Right cardiac atrium (tissue), 5 donors: ENCODE measurements at places on chromosomes 4 and X.
A peak's percentile ranks its signal among the peaks of the same experiment; 100 is the strongest.

DNA sequence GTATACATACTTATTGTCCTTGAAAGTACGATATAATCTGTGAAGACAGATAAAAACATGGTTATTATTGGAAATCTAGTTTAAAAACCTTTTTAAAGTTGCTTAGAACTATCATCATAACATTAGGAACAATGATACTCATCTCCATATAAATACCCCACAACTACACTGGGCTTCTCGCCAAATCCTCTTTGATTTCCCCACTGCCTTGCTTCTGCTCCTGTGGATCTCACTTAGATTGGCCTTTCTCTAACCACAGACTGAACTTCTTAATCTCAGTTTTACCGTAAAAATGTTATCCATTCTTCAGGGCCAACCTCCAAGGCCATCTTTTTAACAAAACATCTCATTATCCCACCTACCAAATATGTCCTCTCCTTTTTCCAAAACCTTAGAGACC is 77.6 kb downstream of the PRKG2 start:
- no peak for DNase-seq

GRCh38 chr4:176377780-176378179 is 58.0 kb downstream of the SPCS3 start:
- DNase-seq: no peak

DNA sequence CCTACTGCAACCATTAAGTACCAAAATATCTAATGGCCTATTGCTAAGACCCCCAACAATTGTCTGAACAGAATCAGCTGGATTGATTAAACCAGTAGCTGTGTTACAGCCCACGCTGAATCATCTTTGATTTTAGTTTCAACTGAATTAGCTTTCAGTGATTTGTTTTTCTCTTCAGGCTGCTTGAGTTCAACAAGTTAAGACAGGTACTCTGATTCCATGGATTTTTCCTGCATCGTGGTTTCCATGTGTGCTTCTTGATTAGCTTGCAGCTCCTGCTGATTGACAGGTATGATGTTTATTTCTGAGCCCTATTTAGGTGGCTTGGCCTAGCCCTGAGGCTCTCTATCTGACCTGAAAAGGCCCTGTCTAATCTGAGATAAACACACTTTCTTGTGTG is 91.3 kb downstream of the GUCY2F start:
- DNase-seq: no peak

DNA sequence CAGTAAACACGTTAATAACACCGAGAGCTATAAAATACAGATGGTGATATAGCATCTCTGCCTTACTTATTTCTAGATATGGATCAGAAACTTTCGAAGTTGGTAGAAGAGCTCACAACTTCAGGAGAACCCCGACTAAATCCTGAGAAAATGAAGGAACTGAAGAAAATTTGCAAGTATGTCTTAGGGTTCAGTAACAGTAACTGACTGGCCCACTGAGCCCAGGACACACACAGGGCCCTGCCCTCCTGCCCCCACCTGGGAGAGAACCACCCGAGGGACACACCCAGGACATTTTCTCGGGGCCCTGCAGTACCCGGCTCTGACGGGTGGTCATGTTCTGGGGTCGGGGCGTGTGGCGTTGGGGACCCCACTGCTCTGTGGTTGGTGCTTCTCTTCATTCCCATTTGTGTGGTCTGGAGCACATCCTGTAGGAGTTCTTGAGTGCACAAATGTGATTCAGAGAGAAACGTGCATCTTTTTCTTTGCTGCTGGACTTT is 1.1 kb downstream of the UVSSA start:
- DNase-seq: peak; percentile 49

DNA sequence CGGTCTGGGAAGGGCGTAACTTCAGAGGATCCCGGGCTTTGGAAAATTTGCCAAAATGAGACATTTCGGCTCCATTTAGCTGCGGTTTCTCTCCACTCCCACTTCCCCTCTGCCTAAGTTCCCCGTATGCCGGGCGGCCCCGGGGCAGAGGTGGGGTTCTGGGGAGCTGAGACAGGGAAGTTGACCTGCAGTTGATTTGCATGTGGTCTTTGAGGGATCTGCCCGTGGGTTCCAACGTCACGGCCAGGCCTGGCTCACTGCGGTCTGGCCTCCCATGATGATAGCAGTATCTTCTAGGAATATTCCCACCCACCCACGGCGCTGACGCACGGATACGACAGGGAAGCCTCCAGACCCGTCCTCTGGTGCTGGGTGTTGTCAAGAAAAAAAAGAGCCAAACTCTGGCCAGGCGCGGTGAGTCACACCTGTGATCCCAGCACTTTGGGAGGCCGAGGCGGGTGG is 27.3 kb upstream of the CRLF2 start:
- peak; percentile 50 for DNase-seq

DNA sequence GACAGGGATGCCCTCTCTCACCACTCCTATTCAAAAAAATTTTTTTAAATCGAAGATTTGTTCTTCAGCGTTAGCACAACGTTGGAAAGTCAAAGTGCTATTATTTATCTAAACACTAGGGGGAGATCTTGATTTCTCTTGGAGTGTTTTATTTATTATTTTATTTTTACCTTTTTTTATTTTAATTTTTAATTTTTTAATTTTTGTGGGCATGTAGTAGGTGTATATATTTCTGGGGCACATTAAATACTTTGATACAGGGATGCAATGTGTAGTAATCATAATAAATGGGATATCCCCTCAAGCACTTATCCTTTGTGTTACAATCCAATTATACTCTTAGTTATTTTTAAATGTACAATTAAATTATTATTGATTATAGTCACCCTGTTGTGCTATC is 37.4 kb upstream of the SLC10A4 start:
- no peak for DNase-seq

GRCh38 chr4:3634894-3635820 is 102.9 kb upstream of the LRPAP1 start:
- DNase-seq: peak; percentile 33

- DNase-seq: no peak
Observed at GRCh38 chr4:109662771-109663170, 40.5 kb downstream of the CASP6 start.

GRCh38 chr4:15707363-15707715 is 4.5 kb downstream of the BST1 start:
- DNase-seq: no peak

DNA sequence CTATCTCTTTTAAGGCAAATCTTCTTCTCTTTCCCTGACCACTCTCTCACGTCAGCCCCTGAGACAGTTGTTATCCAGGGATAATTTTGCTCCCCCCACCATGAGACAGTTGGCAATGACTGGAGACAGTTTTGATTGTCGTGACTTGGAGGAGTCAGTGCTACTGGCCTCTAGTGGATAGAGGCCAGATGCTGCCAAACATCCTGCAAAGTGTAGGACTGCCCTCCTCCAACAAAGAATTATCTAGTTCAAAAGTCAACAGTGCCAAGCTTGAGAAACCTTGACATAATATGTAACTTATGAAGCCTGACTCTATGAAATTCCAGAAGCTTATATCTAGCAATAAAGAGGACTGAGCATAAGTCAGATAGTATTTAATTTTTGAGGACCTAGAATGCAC is 502.1 kb upstream of the IGFBP7 start:
- no peak for DNase-seq

DNA sequence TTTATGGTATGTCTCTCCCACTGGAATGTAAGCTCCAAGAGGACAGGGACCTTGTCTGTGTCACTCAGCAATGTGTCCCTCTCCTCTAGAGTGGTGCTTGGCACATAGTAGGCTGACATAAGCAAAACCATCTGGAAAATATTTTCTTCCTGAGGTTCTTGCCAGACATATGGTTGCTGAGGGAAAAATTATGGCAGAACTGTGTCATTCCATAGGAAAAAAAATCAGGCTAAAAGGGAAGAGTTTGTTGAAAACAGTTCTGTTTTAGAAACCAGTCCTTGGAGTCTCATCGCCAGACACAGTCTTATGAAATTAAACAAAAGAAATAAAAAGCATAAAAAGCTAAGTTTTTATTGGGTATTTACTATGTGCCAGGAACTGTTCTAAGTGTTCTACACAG is 60.9 kb downstream of the RTL9 start:
- no peak for DNase-seq

GRCh38 chr4:187798385-187798784 is 197.2 kb upstream of the ZFP42 start:
- peak; percentile 22 for DNase-seq

GRCh38 chr4:10703766-10704429 is 19.3 kb upstream of the CLNK start:
- no peak for DNase-seq

GRCh38 chr4:98181809-98182208 is 38.5 kb upstream of the STPG2 start:
- no peak for DNase-seq

- DNase-seq: no peak
Observed at GRCh38 chr4:155564880-155565279, 101.8 kb upstream of the GUCY1A1 start.

DNA sequence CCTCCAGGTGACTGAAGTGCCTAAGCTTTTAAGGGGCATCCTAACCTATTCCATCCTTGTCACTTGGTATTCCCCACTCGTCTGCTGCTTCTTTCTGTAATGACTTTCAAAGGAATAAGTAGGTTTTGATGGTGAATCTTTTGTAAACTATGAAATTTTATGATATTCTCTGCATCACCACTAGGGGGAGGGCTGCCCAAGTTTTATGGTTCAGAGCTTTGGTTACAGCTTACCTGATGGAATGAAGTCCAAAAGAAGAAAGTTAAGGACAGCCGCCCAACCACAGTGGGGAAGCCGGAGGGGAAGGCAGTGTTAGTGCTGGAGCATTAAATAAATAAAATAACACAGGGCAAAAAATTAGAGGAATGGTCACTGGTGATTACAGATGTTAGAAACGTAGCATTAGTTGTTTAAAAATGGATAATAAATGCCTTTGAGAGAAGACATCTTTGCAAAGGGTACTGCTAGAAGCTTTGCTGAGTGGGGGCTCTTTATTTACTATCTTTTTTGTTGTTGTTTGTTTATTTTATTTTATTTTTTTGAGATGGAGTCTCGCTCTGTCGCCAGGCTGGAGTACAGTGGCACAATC is 204.9 kb downstream of the GBA3 start:
- no peak for DNase-seq

DNA sequence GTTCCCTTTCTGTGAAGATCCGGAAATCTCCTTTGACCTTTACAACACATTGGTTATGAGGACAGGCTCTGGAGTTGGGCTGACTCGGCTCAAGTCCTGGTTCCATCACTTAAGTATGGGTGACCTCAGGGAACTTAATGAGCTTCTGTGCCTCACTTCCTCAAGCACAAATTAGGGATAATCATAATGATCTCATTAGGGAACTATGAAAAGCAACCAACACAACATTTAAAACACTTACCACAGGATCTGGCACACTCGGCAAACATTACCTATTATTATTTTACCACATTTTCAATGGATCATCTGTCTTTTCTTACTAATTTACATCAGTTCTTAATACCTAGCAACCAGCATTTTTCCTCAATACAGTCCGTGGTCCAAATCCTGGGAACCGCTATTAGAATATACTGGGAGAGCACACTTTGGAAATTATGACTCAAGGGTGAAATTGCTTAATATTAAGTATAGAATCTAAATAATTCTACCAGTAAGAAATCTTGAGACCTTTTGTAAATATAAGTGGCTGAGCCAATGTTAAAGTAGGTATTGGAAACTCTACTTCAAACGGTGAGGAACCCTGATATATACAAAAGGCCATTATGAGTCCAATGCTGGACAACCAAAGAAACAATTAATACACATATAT is 19.6 kb downstream of the ADGRA3 start:
- DNase-seq: no peak

DNA sequence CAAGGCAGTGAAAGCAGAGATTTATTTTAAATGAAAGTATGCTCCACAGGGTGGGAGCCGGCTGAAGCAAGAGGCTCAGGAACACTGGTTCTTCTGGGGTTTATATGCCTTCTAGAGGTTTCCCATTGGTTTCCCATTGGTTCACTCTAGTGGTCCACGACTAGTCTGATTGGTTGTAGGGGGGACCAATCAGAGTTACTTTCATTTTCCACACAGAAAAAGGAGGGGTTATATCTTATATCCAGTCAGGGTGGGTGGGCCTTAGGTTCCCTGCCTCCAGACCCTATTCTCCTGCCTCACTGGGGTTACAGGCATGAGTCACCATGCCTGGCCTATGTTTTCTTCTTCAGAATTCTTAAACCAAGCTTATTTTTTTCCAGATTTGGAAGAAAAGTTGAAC is 101.6 kb downstream of the KLHL8 start:
- no peak for DNase-seq

DNA sequence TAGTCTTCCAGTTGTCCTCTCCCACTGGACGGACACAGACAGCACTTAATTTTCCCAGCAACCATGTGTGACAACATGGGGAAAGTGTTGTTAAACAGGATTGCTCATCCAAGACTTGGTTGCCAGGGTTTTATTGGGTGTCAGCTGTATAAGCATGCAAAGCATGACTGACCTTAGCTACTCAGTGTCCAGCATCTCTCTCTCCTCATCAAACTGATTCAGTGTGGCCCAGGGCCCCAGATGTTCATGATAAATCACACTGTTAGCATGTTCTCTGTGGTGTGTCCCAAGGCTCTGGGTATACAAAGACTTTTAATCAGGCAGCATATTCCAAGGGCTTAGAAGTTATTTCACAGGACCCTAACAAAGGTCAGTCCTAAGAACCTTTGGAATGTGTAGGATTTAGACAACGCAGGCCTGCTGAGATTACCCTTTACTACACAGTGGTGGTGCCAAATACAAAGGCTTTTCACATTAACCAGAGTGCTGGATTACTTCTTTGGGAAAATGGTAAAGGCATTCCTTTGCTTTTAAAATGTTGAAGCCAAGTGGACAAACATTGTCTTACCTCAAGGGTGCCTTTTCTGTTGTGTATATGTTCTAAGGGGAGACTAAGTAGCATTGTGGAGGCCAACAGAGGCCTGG is 213.3 kb downstream of the GLUD2 start:
- DNase-seq: no peak

DNA sequence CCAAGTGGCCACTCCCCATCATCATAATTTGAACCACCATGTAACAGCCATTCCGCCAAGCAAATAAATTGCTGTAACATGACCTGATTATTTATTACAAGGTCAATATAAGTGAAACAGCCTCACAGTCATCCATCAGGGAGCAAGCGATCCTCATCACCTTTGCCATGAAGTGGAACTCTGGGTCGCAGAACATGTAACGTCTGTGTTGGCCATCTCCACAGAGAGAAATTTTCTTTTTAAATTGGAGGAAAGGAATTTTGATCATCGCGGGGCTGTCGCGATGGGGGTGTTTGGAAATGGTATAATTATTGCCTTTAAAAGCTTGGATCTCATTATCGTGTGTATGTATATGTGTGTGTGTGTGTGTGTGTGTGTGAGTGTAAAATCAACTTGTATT is 90.2 kb downstream of the SHOX start:
- DNase-seq: no peak

- no peak for DNase-seq
Observed at GRCh38 chr4:160194716-160195115, 1091.8 kb downstream of the RAPGEF2 start.
